Activated naive CD4-positive, alpha-beta T cell treated with anti-CD3 and anti-CD28 coated beads, Interleukin-2, amount 10 ng/mL, durations not matched to agents 5 hours and 36 hours (primary cell): ENCODE measurements at places on chromosomes 5 and 9. TPM values are rescaled to one million over a fixed set of nuclear protein-coding genes. Genes with fewer than 3 reads are reported as not detected.

The MELK gene
- 39.5 TPM for total RNA-seq

The AQP7 gene
- total RNA-seq: 0.55 TPM

The BOD1 gene
- 23.4 TPM for total RNA-seq

The TMEFF1 gene
- 0.23 TPM for total RNA-seq

The DBH gene
- total RNA-seq: not detected

The IFNE gene
- total RNA-seq: not detected

The PCDHB4 gene
- total RNA-seq: not detected

The CKMT2 gene
- total RNA-seq: not detected

The FOXD4L5 gene
- 0.07 TPM for total RNA-seq

The RPL37 gene
- total RNA-seq: 2,413 TPM

The MBLAC2 gene
- total RNA-seq: 6.2 TPM

The GPR151 gene
- total RNA-seq: not detected

The FAM200C gene
- total RNA-seq: 0.40 TPM

The CARD9 gene
- total RNA-seq: 0.35 TPM

The COL23A1 gene
- total RNA-seq: 0.18 TPM

The RXFP3 gene
- total RNA-seq: not detected

The MAP1B gene
- total RNA-seq: not detected

The PRSS3 gene
- total RNA-seq: not detected

The OBP2B gene
- total RNA-seq: not detected

The FAM153A gene
- total RNA-seq: 42.8 TPM

The GMCL2 gene
- total RNA-seq: not detected

The TMOD1 gene
- total RNA-seq: 0.48 TPM

The FAM221B gene
- total RNA-seq: not detected

The DUSP1 gene
- 8.6 TPM for total RNA-seq

The TLE1 gene
- 0.88 TPM for total RNA-seq

The C6 gene
- total RNA-seq: not detected

The LCN1 gene
- not detected for total RNA-seq

The ANKHD1 gene
- 129 TPM for total RNA-seq

The FRRS1L gene
- total RNA-seq: not detected

The PPP3R2 gene
- not detected for total RNA-seq

The IL4 gene
- total RNA-seq: 1.2 TPM

The ARL14EPL gene
- not detected for total RNA-seq

The ALDH7A1 gene
- total RNA-seq: 3.4 TPM

The PLPP7 gene
- 0.34 TPM for total RNA-seq

The SLC27A6 gene
- total RNA-seq: not detected

The LRRC70 gene
- 0.88 TPM for total RNA-seq

The LCN9 gene
- not detected for total RNA-seq

The MAN2A1 gene
- 41.1 TPM for total RNA-seq

The QRFP gene
- total RNA-seq: not detected

The NSMF gene
- 55.7 TPM for total RNA-seq

The SV2C gene
- total RNA-seq: 0.02 TPM

The SPINK6 gene
- not detected for total RNA-seq

The NR6A1 gene
- total RNA-seq: 0.19 TPM

The MYMK gene
- total RNA-seq: not detected

The FBXO10 gene
- total RNA-seq: 3.5 TPM

The MAMDC4 gene
- total RNA-seq: 14.6 TPM

The C9orf50 gene
- not detected for total RNA-seq
